ENCODE measurements at places on chromosomes 3 and 15.

DNA sequence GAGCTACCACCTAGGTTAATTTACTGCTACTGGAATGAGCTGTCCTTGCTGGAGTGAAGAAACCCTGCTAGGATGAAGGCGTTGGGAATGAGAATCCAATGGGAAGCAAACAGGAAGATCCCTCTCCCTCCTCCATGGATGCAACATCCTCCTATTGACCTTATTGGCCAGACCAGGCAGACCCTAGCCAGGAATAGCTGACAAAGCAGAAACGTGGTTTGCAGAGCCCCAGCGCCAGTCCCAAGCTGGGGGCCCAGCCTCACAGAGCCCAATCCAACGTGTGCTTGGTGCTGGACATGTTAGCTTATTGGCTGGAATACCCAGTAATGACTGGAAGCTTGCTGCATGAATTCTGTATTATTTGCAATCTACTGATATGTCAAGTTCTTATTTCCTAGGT lies 273.1 kb downstream of the LRTM1 start:
- DNase-seq, result no peak

DNA sequence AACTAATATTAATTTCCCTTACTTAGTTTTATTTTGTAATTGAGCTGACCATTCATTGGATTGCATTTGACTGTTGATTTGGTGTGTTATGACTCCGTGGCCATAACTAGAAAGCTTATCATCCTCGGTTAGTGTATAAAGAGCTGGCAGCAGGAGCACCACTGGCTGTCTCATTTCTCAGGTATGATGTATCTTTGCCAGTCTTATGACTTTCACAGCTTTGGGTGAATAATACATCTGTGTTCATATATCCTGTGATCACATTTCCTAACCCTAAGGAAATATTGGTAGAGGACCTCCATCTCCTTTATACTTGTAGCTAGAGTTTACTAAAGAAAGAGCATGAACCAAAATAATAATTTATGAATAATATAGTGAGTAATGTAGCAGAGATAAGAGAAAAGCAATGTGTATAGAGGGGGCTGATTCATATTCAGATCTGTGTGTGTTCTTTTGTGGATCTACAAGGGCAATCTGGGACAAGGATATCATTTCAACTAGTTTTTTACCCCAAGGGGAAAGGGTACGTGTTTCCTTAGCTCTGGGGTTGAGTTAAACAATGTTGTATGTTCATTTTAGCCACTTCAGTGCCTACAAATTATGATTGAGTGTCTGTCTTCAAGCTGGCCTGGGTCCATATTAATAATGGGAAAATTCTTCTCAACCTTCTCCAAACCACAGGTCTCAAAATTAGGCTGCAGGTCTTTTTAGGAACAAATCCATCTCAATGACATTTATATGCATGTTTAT lies 901.7 kb downstream of the NTRK3 start:
- DNase-seq, result no peak

- DNase-seq, result no peak
These were observed 72.6 kb upstream of the MFGE8 start for GRCh38 chr15:88985547-88986393.

GRCh38 chr3:1179146-1179545 lies 86.3 kb downstream of the CNTN6 start:
- DNase-seq, result no peak

- no peak for DNase-seq
These were observed 87.1 kb downstream of the ADAMTS17 start for GRCh38 chr15:100254691-100255090.

DNA sequence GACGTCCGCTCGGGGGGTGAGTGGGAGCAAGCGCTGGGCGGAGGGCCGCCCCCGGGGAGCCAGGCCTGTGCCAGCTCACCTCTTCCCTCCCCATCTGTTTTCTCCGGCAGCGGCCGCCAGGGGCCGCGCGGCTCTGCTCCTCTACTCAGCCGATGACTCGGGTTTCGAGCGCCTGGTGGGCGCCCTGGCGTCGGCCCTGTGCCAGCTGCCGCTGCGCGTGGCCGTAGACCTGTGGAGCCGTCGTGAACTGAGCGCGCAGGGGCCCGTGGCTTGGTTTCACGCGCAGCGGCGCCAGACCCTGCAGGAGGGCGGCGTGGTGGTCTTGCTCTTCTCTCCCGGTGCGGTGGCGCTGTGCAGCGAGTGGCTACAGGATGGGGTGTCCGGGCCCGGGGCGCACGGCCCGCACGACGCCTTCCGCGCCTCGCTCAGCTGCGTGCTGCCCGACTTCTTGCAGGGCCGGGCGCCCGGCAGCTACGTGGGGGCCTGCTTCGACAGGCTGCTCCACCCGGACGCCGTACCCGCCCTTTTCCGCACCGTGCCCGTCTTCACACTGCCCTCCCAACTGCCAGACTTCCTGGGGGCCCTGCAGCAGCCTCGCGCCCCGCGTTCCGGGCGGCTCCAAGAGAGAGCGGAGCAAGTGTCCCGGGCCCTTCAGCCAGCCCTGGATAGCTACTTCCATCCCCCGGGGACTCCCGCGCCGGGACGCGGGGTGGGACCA lies 632 bp upstream of the CRELD1 start:
- DNase-seq, result peak; percentile 88
